Stimulated activated CD8-positive, alpha-beta memory T cell treated with anti-CD3 and anti-CD28 coated beads, Interleukin-4, amount 100 ng/mL, for 4 hours (primary cell): ENCODE measurements at places on chromosomes 3 and 15.
A peak's percentile ranks its signal among the peaks of the same experiment; 100 is the strongest.

DNA sequence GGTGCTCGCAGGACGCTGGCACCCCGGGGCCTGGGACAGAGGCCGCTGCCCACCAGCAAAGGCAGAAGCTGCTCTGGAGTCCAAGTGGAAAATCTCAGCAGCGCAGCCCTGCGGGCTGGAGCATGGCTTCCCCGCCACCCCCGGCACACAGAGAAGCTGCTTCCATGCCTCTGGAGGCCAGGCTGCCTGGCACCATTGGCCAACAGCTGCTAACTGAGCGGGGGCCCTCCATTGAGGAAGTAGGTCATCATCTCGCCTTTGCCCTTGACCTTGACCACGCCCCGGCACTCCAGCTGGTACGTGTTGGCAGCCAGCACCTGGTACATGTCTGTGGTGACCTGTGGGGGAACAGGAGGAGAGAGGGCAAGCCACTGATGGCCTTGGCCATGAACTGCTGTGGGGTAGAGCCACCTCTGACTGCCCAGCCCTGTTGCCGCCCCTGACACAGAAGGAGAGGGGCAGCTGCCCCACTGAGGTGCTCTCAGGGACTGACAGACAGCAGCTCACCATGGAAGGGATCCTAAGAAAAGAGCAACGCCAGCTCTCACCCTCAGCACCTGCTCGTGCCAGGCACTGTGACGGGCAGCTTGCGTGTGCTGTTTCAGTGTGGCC lies 82.8 kb downstream of the SEC22A start:
- DNase-seq = no peak

DNA sequence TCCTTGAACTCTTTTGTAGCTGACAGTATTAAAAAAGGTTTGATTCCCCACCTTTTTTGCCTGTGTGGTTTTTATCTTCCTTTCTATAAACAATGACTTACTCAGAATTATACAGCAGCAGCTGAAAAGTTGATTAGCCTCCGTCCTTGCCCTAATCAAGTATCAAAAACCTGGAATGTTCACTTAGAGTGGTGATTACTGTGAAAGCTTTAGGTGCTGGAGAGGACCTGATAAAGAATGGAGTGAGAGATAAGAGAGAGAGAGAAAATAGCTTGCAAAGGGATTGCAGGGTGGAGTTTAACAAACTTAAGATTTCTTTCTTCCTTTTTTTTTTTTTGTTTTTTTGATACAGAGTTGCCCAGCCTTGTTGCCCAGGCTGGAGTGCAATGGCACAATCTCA lies 6.7 kb downstream of the CGNL1 start:
- DNase-seq = no peak

- no peak for DNase-seq
These were observed 253.6 kb downstream of the UACA start for GRCh38 chr15:70509731-70510143.

- DNase-seq = no peak
These were observed 81.8 kb downstream of the WWTR1 start for GRCh38 chr3:149575961-149576564.

- peak; percentile 34 for DNase-seq
These were observed 17.5 kb downstream of the FAM240A start for GRCh38 chr3:46629551-46630517.

DNA sequence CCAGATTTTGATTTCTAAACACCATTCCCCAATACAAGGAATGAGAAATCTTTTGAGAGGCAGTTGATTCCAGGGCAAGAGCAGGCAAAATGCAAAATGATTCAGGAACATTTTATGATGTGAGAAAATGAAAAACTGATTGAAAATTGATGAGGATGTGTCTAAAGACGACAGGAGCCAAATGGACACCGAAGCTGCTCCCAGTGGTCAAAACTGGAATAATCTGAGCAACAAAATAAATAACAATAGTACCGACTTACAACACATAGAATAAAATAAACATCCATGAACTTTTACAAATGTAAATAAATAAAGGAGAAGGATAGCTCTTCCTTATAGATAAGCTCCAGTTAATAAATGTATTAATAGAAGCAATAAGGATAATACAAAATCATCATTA lies 186.8 kb downstream of the OCA2 start:
- no peak for DNase-seq

- DNase-seq = no peak
These were observed 37.1 kb downstream of the SYNM start for GRCh38 chr15:99141943-99142342.

DNA sequence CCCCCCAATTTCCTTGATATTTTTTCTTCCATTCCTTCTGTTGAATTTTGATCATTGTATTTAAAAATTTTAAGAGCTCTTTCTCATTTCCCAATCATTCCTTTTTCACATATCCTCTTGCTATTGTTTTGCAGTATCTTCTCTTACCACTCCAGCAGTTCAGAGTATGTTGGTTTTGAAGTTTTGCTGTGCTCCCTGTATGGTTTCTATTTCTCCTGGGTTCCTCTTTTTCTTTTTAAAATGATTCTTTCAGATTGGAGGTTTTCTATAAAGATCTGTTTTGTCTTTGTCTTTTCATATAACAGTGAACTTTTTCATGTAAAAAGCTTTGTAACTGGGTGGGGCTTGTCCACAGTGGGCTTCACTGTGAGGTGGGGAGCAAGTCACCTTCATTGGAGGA lies 12.8 kb downstream of the USP3 start:
- no peak for DNase-seq

DNA sequence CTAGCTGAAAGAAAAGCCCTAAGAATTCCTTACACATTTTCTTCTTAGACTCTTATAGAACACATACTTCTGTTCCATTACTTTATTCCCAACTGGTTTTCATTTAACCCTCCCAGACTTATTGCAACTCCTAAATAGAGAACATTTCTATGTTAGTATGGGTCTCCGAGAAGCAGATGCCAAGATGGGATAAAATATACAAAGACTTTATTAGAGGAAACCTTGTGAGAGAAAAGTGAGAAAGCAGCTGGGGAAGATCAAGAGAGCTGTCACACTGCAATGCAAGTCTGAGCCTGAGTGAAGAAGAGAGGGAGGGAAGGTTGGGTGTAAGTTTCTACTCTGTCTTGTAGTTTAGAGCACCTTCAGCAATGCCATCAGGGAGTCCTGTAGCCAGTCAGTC lies 979.3 kb downstream of the IGSF11 start:
- DNase-seq = no peak
